Dermis blood vessel endothelial cell (primary cell): ENCODE measurements at places on chromosomes 13 and 19. TPM values are rescaled to one million over a fixed set of nuclear protein-coding genes. Genes with fewer than 3 reads are reported as not detected.

Gene GIPC3
- total RNA-seq: 1.1 and 1.2 TPM in 2 replicates

Gene PTBP1
- total RNA-seq: 123 and 212 TPM in 2 replicates

DNA sequence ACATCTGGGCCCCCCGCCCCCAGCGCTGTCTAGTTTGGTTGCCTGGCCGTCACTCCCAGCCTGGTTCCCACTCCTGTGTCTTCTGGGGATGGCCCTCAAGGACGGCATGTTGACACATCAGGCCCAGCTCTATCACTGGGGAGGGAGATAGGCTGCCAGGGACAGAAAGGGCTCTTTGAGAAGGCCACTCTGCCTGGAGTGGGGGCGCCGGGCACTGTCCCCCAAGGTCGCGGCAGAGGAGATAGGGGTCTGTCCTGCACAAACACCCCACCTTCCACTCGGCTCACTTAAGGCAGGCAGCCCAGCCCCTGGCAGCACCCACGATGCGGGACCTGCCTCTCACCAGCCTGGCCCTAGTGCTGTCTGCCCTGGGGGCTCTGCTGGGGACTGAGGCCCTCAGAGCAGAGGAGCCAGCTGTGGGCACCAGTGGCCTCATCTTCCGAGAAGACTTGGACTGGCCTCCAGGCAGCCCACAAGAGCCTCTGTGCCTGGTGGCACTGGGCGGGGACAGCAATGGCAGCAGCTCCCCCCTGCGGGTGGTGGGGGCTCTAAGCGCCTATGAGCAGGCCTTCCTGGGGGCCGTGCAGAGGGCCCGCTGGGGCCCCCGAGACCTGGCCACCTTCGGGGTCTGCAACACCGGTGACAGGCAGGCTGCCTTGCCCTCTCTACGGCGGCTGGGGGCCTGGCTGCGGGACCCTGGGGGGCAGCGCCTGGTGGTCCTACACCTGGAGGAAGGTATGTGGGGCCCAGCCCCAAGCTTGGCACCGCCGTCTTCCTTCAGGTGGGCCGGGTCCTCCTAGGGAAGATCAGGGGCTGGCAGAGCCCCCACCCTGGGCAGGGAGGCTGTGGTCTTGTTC is at the start of gene AMH:
AMH (plus strand) TSS at position 314 of the 857 bp plus-strand sequence; CDS start at position 324, 10 bp downstream.
- no peak for DNase-seq

Gene SBSN
- total RNA-seq: 0.09 TPM in 1 of 2 replicates, not detected in the other

Gene PCDH8
- under 0.01 TPM in 1 of 2 replicates, not detected in the other for total RNA-seq

DNA sequence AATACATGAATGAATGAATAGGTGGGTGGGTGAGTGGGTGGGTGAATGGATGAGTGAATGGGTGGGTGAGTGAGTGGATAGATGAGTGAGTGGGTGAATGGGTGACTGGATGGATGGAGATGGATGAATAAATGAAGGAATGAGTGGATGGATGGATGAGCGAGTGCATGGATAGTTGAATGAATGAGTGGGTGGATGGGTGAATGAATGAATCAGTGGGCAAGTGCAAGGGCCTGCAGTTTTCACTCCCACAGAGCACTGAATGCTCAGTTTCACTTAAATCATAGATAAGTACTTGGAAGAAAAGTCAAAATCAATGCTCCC is 12.4 kb downstream of the GAS6 start:
- no peak for DNase-seq

DNA sequence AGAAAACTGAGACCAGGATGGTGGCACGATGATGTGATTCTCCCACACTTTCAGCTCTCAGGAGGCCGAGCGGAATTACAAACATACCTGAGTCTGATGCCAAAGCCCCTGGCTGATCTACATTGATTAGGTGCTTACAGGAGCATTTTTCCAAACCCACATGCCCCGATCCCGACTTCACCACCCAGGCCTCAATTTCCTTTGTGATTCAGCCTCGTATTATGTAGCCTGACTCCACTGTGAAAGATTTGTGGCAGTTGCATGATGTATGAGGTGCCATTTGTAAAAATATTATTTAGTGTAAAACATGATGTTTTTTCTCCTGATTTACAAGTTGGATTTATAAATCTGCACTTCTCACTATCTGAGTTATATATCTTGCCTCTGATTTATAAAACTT is 118.0 kb downstream of the TSHZ3 start:
- no peak for DNase-seq

GRCh38 chr13:72737033-72737432 is 9.3 kb downstream of the BORA start:
- no peak for DNase-seq

DNA sequence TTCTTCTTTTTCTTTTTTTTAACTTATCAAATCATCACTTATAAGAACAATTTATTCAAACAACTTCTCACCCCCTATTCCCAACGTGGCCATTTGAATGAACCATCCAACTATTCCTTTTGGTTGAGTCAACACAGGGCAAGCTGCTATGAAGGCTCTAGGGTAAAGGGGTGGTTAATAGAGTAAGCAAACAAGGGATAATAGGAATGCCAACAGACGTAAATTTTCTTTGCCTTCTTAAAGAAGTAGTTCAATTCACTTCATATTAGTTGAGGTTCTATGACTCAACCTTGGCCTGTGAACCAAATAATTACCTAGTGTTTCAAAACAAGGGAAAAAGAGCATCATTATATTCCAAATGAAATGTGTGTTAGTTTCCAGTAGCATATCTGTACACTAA is 1383.8 kb upstream of the SLC10A2 start:
- DNase-seq: no peak

DNA sequence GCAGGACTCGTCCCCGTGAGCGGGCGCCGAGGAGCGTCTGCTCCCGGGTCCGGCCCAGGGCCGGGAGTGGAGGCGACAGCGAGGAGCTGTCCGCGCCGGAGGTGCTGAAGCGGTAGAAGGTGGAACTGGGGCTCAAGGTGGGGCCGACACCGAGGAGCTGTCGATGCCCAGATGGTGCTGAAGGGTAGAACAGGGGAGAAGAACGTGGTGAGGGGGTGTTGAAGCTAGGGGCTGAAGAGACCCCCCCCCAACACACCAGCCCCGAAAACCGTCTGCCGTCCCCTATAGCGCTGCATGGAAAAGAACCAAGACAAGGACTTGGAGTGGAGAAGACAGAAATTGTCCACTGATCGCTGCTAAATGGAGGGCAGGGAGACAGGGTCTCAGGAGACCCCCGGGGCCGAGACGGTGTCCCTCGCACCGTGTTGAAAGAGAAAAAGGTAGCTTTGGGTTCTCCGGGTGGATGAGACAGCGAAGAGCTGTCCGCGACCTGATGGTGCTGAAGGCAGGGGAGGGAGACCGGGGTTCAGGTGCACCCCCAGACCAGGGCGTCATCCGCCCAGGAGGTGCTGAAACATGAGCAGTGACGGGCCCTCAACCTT is 7.1 kb upstream of the PDE4C start:
- DNase-seq: peak; percentile 58

DNA sequence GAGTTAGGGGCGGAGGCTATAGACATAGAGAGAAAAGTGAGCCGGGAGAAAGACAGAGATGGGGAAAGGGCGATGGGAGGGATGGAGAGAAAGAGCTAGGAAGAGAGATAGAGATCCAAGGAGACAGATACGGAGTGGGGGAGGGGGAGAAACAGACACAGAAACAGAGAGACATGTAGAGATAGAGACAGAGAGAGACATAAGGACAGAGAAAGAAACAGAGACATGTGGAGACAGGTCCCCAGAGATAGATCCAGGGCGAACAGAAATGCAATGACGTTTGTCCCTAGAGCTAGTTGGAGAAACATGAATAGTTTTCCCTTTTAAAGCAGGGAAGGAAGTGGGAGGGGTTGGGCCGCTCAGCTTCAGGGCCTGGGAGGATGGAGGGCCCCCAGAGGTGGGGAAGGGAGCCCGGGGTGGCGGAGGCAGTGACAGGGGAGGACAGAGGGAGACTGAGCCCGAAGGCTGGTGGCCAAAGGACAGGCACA is 4.6 kb downstream of the PPP1R14A start:
- peak; percentile 49 for DNase-seq

GRCh38 chr19:46640656-46641055 is 4.7 kb upstream of the GNG8 start:
- no peak for DNase-seq

- DNase-seq: no peak
These were observed 77.2 kb downstream of the TBC1D4 start for GRCh38 chr13:75404726-75405125.

Gene CGB5
- total RNA-seq: not detected in 2 replicates

Gene NBEA
- 2.6 and 3.6 TPM in 2 replicates for total RNA-seq

Gene DACH1
- 2.9 and 5.1 TPM in 2 replicates for total RNA-seq

DNA sequence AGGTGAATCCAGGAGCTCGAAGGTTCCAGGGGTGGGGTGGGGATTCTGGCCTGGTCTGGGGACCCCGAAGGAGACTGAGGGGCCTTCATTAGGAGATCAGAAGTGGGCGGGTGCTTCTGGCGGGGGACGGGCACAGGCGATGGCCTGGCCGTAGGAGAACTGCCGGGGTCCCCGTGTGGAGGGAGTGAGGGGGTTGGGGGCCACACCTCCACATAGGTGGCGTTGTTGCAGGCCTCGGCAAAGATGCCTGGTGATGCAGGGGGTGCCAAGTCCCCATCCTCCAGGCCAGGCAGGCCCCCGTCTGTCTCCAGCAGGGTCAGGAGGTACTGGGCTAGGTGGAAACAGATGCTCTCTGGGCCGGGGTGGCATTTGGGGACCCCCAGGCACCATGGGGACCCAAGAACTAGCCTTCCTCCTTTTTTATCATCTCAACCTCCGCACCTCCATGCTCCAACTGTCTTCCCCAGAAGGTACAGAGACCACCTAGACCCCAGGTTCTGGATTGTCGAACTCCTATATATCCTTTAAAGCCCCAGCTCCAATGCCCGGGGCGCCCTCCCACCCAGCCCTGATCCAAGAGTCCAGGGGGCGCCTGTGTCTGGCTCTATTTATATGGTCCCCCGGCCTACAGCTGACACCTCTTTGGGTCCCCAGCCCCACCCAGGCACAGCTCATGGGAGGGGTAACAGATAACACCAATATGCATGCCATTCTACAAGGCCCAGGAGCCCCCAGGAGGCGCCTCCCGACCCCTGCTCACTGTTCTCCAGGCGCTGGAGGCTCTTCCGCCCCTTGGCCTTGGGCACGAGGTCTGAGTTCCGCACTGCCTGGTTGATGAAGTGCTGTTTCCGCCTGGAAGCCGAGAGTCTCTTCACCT is 8.2 kb downstream of the RNU6-9 start:
- no peak for DNase-seq

Gene TGDS
- 13.1 and 15.0 TPM in 2 replicates for total RNA-seq

Gene ZNF560
- total RNA-seq: 0.14 and 0.68 TPM in 2 replicates

GRCh38 chr13:92575777-92576176 is 650.8 kb upstream of the GPC6 start:
- no peak for DNase-seq

GRCh38 chr13:76820759-76821158 is 65.4 kb downstream of the KCTD12 start:
- DNase-seq: peak; percentile 45

- peak; percentile 75 for DNase-seq
These were observed 1.3 kb downstream of the RFX2 start for GRCh38 chr19:6108721-6109633.

Gene SOX1
- total RNA-seq: not detected in 2 replicates

GRCh38 chr13:109162248-109163036 is 533.0 kb downstream of the MYO16 start:
- no peak for DNase-seq

- peak; percentile 19 for DNase-seq
These were observed 652.0 kb downstream of the LIG4 start for GRCh38 chr13:107563099-107563925.

Gene SUPT5H
- total RNA-seq: 35.4 and 67.2 TPM in 2 replicates

GRCh38 chr19:49020342-49020741 is 3.5 kb upstream of the LHB start:
- no peak for DNase-seq

DNA sequence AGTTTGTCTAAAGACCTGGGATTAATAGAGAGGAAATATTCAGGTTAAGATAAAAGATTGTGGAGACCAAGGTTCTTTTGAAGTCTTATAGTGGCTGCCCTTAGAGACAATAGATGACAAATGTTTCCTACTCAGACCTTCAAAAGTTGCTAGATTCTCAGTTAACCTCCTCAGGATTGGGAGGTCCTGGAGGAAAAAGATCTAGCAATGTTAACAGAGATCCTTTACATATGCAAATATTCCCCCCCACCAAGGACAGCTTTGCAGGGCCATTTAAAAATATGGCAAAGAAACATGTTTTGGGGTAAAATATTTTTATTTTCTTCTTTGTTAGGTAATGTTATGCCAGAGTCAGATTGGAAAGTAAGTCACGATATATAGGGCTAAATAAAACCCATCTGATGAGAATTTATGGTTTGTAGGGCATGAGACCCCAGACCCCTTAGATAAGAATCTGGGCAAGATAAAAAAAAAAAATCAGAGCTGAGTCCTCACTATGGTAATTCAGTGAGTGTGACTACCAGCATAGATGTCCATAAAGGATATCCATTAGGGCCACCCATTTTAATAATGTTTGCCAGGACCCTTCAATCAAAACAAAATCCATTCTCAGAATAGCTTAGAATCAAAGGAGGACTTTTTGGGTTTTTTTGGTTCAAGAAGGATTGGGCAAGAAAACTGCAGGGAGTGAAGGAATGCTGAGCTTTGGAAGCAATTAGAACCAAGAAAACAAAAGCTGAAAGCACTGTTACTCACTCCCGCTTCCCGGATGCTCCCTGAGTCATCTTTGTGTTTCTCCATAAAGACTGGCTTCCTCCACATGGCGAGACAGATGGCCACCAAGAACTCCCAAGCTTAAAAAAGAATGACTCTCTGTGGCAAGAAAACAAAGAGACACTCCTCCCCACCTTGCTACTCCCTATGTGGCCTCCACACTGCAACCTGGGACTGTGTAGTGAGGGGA is 28.2 kb downstream of the VSTM1 start:
- DNase-seq: peak; percentile 87

DNA sequence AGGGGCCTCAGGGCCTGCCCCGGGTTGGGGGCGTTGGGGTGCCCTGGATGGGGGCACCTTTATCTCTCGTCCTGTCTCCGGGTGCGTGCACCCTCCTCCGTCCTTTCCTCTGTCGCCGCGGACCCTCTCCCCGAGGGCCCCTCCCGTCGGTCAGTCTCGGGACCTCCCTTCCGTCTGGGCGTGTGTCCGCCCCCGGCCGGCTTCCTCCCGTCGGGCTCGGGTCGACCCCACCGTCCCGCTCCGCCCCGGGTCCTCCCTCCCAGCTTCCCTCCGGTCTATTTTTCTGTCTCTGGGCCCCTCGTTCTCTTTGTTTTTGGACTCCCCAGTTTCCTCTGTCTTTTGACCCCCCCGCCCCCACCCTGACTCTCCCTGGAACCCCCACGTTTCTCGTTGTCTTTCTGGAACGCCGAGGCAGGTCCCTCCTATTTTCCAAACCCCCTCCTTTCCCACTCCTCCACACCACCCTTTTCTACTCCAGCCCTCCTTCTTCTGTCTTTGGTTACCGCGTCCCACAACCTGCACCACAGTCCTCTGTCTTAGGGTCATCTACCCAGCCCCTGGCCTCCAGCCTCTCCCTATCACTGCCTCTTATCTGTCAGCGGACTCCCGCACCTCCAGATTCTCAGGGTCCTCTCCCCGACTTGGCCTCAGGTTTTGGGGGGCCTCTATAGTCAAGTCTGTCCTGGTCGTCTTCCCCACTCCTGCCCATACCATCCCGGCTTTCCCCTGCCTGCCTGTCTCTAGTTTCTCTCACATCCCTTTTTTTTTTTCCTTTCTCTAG is 757 bp downstream of the EGLN2 start:
- DNase-seq: peak; percentile 72

DNA sequence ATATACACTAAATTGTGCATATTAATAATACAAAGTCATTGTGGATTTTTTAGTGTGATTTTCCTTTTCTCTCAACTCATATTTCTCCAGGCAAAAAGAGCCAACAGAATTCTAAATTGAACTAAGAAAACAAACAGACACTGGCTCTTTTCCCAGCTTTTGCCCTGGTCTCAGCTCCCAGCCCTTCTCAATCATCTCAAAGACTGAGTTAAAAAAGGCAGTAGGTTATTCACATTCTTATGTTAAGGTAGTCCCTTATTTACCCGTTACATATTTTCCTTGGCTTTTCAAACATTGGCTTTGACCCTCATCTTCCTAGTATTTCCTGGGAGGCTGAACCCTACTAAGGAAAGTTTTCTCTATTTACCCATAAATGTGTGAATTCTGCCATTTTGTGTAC is 753.6 kb downstream of the LIG4 start:
- no peak for DNase-seq
